GM23338 (cell line): ENCODE measurements at places on chromosomes 3 and 15. TPM values are rescaled to one million over a fixed set of nuclear protein-coding genes. Genes with fewer than 3 reads are reported as not detected.

The SMAD6 gene
- 11.9 and 15.7 TPM in 2 replicates for total RNA-seq

The B3GNT5 gene
- 3.9 and 4.9 TPM in 2 replicates for total RNA-seq

The REC114 gene
- not detected in 2 replicates for total RNA-seq

The DNAH12 gene
- total RNA-seq, result 0.27 TPM in 1 of 2 replicates, not detected in the other

The SMCO1 gene
- total RNA-seq, result not detected in 2 replicates

The HIGD2B gene
- not detected in 2 replicates for total RNA-seq

The ITIH3 gene
- total RNA-seq, result 0.31 TPM in 1 of 2 replicates, not detected in the other

DNA sequence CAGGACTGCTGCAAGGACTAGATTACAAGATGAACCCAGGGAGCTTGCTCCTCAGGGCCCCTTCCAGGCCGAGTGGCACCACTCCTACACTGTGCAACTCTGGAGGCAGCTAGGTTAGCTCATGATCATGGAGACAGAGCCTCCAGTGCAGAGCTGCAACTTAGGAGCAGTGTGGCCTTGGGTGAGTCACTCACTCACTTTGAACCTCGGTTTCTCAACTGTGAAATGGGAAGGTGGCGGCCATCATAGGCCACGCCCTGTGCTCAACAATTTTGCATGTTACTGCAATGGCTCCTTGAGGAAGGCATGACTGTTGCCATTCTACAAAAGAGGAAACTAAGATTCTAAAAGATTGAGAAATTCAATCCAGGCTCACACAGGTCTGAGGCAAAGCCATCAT, 11.2 kb upstream of the CXCR6 start:
- no peak for DNase-seq
- H3K27me3 ChIP-seq, result no peaks in the 10 kb centered on the region
- peaks cover 25% of the 10 kb centered on the region for H3K36me3 ChIP-seq
- H3K4me3 ChIP-seq, result no peak overlapping the region

- peaks cover 42% of the 10 kb centered on the region for H3K4me1 ChIP-seq
- 0 out of 2 replicates have a peak, but pooled peaks cover 2% of the 10 kb centered on the region for H3K36me3 ChIP-seq
- no peak overlapping the region for H3K27ac ChIP-seq
- peak overlapping the region; percentile 93 for H3K4me3 ChIP-seq
- peak; percentile 61 for DNase-seq
- no peaks in the 10 kb centered on the region for H3K27me3 ChIP-seq
These were observed 752 bp downstream of the C15orf39 start for GRCh38 chr15:75202251-75203016.

DNA sequence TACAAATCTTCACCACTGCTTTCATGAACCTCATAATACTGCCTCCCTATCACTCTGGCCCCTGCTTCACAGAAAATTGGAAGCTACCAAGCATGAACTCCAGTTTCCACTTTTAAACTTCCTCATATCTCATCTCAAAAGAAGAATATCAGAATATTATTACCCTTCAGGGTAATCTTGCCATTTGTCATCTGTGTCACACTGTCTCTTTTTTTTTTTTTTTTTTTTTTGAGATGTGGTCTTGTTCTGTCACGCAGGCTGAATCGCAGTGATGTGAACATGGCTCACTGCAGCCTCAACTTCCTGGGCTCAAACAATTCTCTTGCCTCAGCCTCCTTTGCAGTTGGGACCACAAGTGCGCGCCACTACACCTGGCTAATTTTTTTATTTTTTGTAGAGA, 80.4 kb upstream of the TCF12 start:
- no peak overlapping the region for H3K4me3 ChIP-seq
- no peaks in the 10 kb centered on the region for H3K4me1 ChIP-seq
- no peak overlapping the region for H3K27ac ChIP-seq
- H3K36me3 ChIP-seq, result no peaks in the 10 kb centered on the region
- DNase-seq, result no peak

DNA sequence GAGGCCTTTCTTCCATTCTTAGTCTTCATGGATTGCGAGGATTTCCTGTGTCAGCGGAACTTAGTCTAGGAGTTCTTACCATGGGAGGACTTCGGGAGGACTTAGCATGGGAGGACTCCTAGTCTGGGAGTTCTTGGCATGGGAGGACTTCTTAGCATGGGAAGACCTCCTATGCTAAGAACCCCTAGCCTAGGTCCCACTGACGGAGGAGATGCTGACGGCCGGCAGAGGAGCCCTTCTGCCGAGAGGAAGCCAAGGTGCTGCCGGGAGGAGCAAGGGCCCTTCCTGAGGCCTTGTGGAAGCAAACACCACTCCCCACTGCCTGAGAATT, 35.6 kb upstream of the LDHAL6B start:
- H3K4me3 ChIP-seq, result no peak overlapping the region
- peaks cover 13% of the 10 kb centered on the region; the same call in 1 of the 2 replicates for H3K36me3 ChIP-seq
- H3K4me1 ChIP-seq, result no peaks in the 10 kb centered on the region

GRCh38 chr3:24451461-24452099, 43.1 kb downstream of the THRB start:
- no peak for DNase-seq
- H3K4me1 ChIP-seq, result no peaks in the 10 kb centered on the region
- H3K36me3 ChIP-seq, result no peaks in the 10 kb centered on the region

DNA sequence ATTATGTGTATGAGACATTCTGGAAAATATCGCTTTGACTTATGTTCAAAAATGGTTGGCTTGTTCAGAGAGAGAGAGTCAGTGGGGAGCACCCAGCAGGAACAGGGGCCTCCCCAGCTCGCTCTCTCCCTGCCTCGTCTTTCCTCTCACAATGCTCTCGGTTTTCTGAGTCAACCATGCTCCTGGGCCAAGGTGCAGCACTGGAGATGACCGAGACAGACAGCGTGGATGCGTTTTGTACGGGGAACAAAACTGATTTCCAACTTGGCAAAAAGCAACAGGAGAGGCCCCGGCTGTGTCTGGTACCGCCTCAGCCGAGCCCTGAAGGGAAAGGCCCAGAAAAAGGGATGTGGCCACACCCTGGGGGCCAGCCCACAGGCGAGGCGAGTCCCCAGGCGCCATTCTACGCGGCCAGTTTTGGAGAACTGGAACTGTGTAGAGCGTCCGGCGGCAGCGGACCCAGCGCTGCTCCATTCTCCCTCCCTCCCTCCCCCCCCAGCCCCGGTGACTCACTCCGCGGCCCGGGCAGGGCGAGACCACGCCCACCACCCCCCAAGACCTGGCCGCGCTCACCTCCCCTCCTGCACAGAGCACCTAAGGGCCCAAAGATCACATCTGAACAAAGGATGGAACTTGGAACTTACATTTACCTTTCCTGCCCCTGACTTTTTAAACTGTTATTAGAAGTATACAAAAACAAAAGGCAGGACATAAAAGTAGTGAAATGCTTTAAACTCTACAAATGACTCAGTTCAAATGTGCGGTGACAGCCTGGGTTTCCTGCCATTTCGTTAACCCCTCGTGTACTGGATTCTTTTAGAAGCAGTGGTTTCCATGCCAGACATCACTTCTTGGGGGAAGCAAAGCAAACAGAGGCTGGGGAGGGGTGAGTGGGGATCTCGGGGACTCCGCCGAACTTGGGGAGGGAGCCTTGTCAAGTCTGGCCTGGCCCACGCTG, 12.7 kb downstream of the ATP10A start:
- H3K27ac ChIP-seq, result no peak overlapping the region
- DNase-seq, result peak; percentile 70

- H3K27ac ChIP-seq, result no peak overlapping the region
- no peaks in the 10 kb centered on the region for H3K27me3 ChIP-seq
- no peaks in the 10 kb centered on the region for H3K36me3 ChIP-seq
- DNase-seq, result no peak
These were observed 111.7 kb downstream of the DNAJB8 start for GRCh38 chr3:128354788-128355542.

- H3K4me3 ChIP-seq, result no peak overlapping the region
- no peak for DNase-seq
- H3K4me1 ChIP-seq, result no peaks in the 10 kb centered on the region
- H3K27ac ChIP-seq, result no peak overlapping the region
- no peaks in the 10 kb centered on the region for H3K36me3 ChIP-seq
These were observed 969.6 kb upstream of the ALCAM start for GRCh38 chr3:104396974-104397669.

GRCh38 chr3:152258448-152259393, 10.0 kb upstream of the MBNL1 start:
- H3K4me3 ChIP-seq, result no peak overlapping the region
- no peak overlapping the region for H3K27ac ChIP-seq
- no peaks in the 10 kb centered on the region for H3K36me3 ChIP-seq
- H3K4me1 ChIP-seq, result no peaks in the 10 kb centered on the region
- no peaks in the 10 kb centered on the region for H3K27me3 ChIP-seq

- H3K4me3 ChIP-seq, result no peak overlapping the region
- no peaks in the 10 kb centered on the region for H3K36me3 ChIP-seq
- H3K27ac ChIP-seq, result no peak overlapping the region
- no peak for DNase-seq
- H3K4me1 ChIP-seq, result no peaks in the 10 kb centered on the region; the same call in 1 of the 2 replicates
- H3K27me3 ChIP-seq, result no peaks in the 10 kb centered on the region
These were observed 42.3 kb downstream of the RAB8B start for GRCh38 chr15:63231706-63232105.

GRCh38 chr3:190322604-190323245, 479 bp upstream of the CLDN1 start:
- peaks cover 33% of the 10 kb centered on the region for H3K4me1 ChIP-seq
- peaks cover 24% of the 10 kb centered on the region for H3K27me3 ChIP-seq
- H3K36me3 ChIP-seq, result no peaks in the 10 kb centered on the region
- peak overlapping the region; percentile 78 for H3K4me3 ChIP-seq
- H3K27ac ChIP-seq, result no peak overlapping the region
- peak; percentile 10 for DNase-seq

- H3K4me1 ChIP-seq, result peaks cover 30% of the 10 kb centered on the region
- no peak for DNase-seq
- no peak overlapping the region for H3K27ac ChIP-seq
- no peak overlapping the region for H3K4me3 ChIP-seq
- H3K27me3 ChIP-seq, result no peaks in the 10 kb centered on the region
These were observed 111.2 kb upstream of the SUCLG2 start for GRCh38 chr3:67765575-67765974.

DNA sequence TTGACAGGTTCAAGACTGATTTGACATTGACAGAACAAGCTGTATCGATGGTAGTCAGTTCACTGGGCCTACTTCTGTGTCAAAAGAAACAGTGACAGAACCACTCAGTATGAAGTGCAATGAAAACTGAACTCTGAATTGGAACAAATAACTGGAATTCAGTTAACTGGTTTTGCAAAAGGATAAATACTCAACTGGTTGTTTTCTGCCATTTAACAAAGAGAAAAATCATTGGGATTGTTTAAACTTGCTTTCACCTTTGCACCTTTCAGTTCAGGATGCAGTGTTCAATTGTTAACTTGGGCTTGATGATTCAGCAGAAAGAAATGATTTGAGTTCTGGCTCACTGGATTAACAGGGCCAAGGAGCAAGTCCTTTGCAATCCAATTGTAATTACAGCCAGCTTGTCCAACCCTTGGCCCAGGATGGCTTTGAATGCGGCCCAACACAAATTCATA, 4.9 kb downstream of the BTD start:
- no peaks in the 10 kb centered on the region for H3K27me3 ChIP-seq
- no peak overlapping the region for H3K4me3 ChIP-seq
- H3K27ac ChIP-seq, result peak overlapping the region; percentile 28; the same call in 1 of the 2 replicates
- peaks cover 12% of the 10 kb centered on the region for H3K4me1 ChIP-seq
- no peaks in the 10 kb centered on the region for H3K36me3 ChIP-seq

GRCh38 chr3:194040516-194041273, 95.3 kb upstream of the HES1 start:
- no peak overlapping the region for H3K4me3 ChIP-seq
- no peaks in the 10 kb centered on the region for H3K36me3 ChIP-seq
- no peaks in the 10 kb centered on the region for H3K4me1 ChIP-seq
- no peak for DNase-seq
- H3K27ac ChIP-seq, result no peak overlapping the region
- no peaks in the 10 kb centered on the region for H3K27me3 ChIP-seq

DNA sequence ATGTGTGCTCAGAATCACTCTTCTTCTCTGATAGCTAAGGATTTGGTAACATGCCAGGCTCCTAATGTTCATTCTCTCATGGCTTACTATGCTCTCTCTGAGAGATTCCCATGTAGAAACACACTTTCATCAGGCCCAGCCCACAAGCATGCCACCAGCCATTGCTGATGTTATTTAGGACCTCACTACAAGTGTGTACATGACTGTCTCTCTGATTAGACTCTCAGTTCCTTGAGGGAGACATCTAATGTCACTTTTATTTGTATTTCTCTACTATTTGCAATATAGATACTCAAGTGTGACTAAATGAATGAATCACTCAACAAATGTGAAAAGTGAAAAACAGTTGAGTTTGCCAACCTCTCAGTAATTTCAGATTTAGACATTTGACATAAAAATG, 84.3 kb upstream of the ARL6 start:
- no peaks in the 10 kb centered on the region for H3K4me1 ChIP-seq
- DNase-seq, result no peak
- H3K27me3 ChIP-seq, result no peaks in the 10 kb centered on the region
- H3K36me3 ChIP-seq, result no peaks in the 10 kb centered on the region

DNA sequence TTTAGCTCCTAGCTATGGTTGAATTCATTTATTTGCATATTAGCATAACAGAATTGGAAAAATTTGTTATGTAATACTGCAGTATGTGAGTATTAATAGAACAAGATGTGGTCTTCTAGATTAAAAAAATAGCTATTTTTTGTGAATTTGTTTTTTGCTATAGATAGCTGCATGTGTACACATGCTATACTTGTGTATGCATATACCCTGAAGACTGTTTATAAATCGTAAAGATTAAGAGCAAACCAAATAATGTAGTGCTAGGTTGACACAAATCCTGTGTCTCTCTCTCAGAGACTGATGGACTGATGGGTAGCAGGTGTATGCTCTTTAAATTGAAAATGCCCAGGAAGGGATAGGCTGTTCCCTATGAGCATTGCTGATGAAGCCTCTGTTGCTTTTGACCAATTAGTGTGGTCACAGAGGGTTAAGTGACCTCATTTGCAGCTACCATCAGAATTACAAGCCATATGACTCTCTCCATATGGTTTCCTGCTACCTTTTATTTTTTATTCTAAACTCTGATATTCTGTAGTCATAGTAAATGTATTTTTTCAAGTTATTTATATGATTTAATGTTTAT, 9.0 kb downstream of the PLCL2 start:
- DNase-seq, result no peak
- H3K27me3 ChIP-seq, result no peaks in the 10 kb centered on the region
- no peak overlapping the region for H3K4me3 ChIP-seq
- no peak overlapping the region for H3K27ac ChIP-seq
- H3K4me1 ChIP-seq, result peaks cover 20% of the 10 kb centered on the region
- 0 out of 2 replicates have a peak, but pooled peaks cover 3% of the 10 kb centered on the region for H3K36me3 ChIP-seq

GRCh38 chr15:62211348-62211747, 46.3 kb upstream of the C2CD4B start:
- peaks cover 4% of the 10 kb centered on the region; the same call in 1 of the 2 replicates for H3K36me3 ChIP-seq
- no peaks in the 10 kb centered on the region for H3K27me3 ChIP-seq
- H3K4me3 ChIP-seq, result no peak overlapping the region
- DNase-seq, result no peak

DNA sequence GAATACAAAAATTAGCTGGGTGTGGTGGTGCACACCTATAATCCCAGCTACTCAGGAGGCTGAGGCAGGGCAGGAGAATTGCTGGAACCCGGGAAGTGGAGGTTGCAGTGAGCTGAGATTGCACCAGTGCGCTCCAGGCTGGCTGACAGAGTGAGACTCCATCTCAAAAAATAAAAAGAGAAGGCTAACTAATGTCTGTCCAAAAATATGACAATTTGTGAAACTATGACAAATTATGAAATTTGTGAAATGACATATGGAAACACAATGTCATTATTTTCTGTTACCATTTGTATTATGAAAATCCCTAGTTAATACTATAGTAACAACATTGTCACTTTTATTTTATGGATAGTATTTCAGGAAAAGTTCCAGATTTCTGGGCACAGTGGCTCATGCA, 1306.3 kb upstream of the EPHA6 start:
- H3K4me3 ChIP-seq, result no peak overlapping the region
- no peaks in the 10 kb centered on the region for H3K27me3 ChIP-seq
- H3K4me1 ChIP-seq, result no peaks in the 10 kb centered on the region
- H3K27ac ChIP-seq, result no peak overlapping the region
- no peaks in the 10 kb centered on the region for H3K36me3 ChIP-seq

GRCh38 chr3:149375501-149376196, 1.8 kb downstream of the TM4SF1 start:
- no peak overlapping the region for H3K4me3 ChIP-seq
- H3K27me3 ChIP-seq, result no peaks in the 10 kb centered on the region
- no peak for DNase-seq
- no peak overlapping the region for H3K27ac ChIP-seq
